ENCODE measurements at places on chromosomes 4 and X.

DNA sequence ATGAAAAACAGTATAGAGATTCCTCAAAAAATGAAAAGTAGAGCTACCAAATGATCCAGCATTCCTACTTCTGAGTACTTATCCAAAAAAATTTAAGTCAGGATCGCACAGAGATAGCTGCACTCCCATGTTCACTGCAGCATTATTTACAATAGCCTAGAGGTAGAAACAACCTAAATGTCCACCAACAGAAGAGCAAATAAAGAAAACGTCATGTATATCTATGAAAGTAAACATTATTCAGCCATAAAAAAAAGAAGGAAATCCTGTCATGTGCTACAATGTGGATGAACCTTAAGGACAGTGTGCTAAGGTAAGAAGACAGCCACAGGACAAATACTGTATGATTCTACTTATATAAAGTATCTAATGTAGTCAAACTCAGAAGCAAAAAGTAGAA lies 12.4 kb downstream of the THOC2 start:
- DNase-seq: no peak

- no peak for DNase-seq
Measured at GRCh38 chr4:86921608-86922252, 13.1 kb upstream of the AFF1 start.

- DNase-seq: no peak
Measured at GRCh38 chr4:3719191-3719590, 47.0 kb upstream of the ADRA2C start.

DNA sequence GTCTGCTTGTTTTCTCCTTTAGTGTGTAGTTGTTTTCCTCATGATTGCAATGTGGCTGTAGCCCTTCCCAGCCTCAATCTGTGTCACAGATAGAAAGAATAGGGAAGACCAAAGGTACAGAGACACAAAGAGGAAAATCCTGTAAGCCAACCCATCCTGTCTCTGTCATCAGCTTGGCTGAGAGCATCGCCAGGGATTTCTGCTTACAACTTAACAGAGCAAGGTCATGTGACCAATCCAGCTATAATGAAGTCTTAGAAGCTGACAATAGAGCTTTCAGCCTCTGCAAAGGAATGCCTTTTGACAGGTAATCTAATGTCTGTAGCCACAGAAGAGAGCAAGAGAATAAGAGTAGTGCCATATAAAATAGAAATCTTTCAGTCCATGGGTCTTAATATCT lies 1598.0 kb upstream of the AGA start:
- DNase-seq: no peak

GRCh38 chr4:2085496-2085901 lies 26.4 kb downstream of the NAT8L start:
- DNase-seq: no peak

- DNase-seq: peak; percentile 6
Measured at GRCh38 chr4:56077676-56078075, 128.9 kb downstream of the CEP135 start.

DNA sequence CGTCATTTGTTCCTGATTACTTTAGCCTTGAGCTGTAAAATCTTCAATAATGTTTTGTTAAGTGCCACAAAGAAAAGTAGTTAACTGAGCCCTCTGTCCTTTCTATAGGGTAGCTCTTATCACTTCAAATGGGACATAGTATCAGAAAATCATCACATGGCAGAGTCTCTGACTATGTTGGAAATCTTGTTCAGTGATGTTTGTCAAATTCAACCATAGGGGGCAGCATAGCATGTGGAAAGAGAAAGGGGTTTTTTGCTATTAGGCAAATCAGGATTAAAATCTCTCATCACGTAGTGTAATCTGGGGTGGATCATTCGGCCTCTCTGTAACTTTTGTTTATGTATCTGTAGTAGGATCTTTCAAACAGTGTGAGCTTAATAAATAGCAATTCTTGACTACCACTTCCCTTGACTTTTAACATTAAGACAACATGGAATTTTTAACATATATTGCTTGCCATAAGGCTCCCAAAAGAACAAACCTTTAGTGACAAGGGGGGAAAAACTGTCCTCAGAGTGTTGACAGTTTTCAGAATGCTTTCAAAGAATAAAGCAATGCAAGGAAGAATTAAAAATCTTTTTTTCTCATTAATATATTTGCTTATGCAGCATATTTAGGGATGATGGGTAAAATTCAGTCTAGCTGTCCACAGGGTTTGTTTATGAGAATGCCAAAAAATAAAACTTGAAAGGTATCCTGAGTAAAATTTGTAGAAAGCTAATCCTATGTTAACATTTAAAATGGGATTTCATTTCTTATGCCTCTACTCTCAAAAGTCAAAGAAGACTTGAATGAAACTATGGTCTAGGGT lies 127.2 kb downstream of the FBXW7 start:
- peak; percentile 78 for DNase-seq

DNA sequence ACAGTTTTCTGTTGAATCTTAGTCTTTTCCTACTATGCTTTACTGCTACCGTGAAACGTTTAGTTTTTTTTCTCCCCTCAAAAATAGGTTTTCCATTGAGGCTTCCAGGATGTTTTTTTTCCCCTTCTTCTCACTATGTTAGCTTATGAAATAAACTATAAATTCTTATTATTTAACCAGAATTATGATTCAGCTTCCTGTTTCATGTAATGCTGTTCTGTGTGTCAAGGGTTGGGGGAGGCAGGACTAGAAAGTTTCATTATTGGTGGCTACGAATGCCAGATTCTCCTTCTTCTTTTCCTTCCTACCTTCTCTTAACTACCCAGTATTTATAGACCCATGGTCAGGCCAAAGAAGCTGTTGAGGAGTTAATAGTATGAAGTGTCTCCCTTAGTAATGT lies 11.8 kb downstream of the CLCN5 start:
- DNase-seq: no peak

- DNase-seq: no peak
Measured at GRCh38 chr4:80710748-80711451, 319.6 kb upstream of the BMP3 start.

DNA sequence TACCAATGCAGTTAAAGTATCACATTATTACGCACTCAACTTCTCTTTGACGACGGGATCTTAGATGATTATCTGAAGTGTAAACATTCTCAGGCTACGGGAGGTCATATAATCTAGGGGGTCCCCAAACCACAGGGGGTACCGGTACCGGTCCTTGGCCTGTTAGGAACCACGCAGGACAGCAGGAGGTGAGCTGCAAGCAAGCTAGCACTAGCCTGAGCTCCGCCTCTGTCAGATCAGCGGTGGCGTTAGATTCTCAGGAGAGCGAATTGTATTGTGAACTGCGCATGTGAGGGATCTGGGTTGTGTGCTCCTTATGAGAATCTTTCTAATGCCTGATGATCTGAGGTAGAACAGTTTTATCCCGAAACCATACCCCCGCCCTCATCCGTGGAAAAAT lies 20.6 kb upstream of the PRR27 start:
- no peak for DNase-seq

- no peak for DNase-seq
Measured at GRCh38 chr4:165234766-165235165, 27.4 kb downstream of the KLHL2 start.

DNA sequence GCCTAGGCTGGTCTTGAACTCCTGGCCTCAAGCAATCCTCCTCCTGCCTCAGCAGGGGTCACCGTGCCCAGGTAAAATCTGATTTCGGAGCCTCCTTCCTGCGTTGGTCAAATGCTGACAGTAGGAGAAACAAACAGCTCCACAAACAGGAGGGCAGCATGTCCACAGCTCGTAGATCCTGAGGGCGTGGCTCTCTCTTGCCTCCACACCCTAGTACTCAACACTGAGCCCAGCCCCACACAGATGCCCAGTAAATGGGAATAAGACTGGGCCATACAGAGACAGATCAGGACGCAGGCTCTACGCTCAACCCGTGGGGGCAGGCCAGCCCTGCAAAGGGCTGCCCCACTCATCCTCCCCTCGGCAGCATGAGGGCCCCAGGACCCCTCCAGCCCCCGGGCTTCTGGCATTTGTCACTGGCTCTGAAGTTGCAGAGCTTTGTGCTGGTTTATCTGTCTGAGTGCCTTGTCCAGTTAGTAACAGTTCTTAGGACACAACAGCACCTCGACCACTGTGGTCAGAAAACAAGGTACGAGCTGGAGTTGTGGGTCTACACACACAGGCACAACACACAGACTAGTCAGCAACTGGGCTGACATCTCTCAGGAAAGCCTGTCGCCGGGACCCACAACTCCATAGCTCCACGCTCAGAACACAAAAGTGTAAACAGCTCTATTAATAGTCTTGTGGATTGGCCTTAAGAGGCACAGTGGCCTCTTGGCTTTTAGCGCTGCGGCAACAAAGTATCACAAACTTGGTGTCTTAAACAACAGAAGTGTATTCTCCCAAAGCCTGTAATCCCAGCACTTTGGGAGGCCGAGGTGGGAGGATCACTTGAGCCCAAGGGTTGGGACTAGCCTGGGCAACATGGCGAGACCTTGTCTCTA lies 5.2 kb downstream of the TNIP2 start:
- DNase-seq: no peak

DNA sequence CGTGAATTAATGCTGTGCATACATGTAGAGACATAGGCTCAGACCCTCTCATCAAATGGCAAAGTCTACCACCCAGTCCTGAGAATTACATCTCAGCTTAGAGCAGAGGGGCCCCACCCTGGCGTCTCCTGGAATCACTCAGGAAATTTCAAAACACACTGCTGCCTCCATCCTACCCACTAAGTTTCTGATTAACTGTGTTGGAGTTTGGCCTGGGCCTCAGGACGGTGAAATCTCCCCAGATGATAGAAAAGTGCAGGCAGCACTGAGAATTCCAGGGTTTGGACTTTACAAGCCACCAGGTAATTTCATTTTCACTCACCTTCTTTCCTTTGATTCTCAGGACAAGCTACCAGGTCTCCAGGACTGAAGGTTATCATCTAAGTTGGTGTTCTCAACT lies 3.3 kb upstream of the FAM9C start:
- DNase-seq: no peak

- no peak for DNase-seq
Measured at GRCh38 chr4:52199574-52200338, 148.7 kb downstream of the SPATA18 start.

DNA sequence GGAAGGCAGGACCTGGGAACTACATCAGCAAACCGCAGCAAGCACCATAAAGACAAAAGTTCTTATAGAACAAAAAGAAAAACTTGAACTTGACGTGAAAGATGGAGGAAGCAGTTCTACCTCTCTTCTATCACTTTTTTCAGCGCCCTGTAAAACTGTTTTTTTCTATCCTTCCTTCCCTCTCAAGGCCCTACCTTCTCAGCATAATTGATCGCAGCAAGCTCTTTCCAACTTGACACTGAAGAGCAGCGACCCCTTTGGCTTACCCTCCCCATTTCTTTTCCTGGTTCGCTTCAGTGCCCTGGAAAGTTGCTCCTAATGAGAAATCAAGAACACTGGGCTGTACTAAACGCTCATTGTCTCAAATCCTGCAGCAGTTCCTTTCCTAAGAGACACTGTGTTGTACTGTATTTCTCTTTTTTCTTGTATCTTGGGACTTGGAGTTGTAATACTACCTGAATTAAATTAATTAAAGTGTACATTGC lies 150.6 kb upstream of the SLC4A4 start:
- DNase-seq: peak; percentile 3

DNA sequence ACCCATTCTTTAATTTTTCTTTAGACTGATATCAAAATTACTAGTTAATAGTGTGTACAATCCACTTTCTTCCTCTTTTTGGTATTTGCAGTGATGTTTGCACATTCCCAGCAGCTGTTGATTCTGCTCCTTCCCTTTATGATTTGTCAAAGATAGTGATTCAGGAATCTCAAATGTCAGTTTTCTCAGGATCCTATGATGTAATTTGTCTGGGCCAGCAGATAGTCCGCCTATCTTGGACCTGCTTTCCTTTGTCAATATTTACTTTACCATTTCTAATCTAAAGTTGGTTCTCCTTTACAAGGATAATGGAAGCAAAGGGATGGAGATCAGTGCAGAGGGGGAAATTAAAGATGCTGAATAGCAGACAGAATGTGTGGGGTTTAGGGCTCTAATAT lies 122.1 kb downstream of the REELD1 start:
- DNase-seq: no peak

DNA sequence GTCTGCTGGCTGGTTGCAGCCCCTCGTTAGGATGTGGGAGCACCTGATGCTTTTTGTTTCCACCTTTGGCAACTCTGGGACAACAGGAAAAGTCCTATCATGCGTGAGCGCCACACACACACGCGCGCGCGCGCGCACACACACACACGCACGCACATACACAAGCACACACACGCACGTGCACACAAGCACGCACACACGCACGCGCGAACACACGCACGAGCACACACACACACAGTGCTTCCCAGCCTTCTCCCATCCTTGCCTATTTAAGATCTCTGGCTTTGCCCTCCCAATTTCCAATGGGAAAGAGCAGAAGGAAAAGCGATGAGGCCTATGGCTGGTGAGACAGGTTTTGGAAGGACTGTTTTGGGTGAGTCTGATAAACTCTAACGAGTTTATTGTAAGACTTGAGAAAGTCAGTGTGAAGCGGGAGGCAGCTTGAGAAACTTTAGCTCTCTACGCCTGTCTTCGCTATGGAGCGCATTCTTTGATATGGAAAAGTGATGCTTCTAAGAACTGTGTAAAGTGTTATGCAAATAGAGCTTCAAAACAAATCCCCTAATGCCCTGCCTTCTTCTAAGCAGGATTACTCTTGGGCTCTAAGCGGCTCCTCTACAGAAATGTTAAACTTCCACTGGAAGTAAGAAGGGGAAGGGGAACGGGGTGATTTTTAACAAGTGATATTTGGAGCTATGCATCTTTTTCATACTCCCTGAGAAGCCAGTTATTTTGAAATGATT lies 11.8 kb downstream of the SUPT20HL1 start:
- peak; percentile 52 for DNase-seq

DNA sequence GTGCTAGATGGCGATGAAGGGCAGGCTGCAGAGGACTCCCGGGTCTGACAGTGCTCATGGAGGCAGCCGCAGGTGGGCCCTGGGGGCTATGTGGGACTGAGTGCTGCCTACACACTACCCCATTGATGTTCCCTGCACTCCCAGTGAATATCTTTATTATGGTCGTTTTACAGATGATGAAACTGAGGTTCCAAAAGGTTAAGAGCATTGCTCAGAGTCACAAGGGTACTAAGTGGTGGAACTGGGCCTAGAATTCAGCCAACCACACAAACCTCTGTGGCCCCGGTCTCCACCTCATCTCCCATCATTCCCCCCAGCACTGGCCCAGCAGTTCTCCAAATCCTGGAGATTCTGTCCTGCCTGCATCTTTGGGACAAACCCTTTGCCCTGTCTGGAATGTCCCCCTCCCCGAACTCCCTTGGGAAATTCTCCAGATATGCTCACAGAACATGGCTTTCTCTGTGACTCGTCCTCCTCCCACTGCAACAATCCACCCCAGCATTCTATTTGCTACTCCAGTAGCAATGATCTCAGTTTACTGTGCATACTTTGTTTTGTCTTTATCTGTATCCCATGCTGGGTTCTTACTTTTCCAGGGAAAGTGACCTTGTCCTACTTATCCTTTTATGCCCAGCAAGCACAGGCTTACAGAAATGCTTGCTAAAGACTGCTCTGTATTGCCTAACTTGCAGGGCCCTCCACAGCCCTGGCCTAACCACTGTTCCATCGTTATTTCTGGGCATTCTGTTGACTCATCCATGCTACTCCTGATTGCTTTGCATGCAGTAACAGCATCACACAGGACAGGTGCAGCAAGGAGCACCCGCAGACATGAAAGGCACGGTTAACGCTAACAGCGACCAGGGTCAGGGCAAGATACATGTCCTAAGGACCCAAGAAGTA lies 14.0 kb downstream of the PNMA6F start:
- DNase-seq: no peak
